CD4-positive, alpha-beta T cell (primary cell): ENCODE measurements at places on chromosomes 5 and 9.

GRCh38 chr5:39055768-39056398 is 18.3 kb downstream of the RICTOR start:
- no peak for DNase-seq

DNA sequence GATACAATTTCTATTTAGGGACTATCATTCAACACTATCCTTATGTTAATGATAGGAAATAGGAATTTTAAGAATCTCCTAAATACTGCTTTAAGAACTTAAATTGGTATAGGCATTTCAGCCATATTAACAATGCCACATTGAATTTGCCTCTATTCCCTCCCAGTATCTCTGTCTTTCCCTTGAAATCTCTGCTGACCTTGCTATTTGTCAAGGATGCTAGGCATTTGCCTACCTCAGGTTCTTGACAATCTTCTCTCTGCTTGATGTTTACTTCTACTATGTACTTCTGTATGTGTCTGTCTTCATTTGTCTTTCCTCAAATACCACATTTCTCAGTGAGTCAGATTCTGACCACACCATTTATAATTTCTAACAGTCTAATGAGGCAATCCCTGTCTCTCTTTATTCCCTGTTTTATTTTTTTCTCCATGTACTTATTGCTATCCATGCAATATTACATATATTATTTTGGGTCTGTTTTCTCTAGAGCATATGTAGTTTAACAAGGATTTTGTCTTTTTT is 1461.4 kb upstream of the CDH9 start:
- DNase-seq: no peak

GRCh38 chr5:3023656-3024055 is 272.2 kb upstream of the IRX2 start:
- DNase-seq: no peak

- DNase-seq: no peak
These were observed 69.8 kb upstream of the RAI14 start for GRCh38 chr5:34586117-34586885.

DNA sequence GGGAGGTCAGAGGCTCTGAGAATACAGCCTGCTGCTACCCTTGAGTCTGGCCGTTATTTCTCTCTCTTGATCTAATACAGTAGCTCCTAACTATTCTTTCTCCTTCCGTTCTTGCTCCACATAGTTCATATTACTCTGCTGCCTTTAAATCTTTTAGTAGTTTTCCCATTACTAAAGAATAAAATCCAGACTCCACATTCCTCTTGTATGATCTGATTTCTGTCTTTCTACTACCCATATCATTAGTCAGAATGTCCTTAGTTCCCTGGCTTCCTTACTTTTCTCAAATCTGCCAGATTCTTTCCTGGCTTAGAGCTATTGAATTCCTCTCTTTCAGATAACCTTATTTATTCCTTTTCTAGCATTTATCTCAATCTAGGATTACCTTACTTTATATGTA is 40.0 kb downstream of the MARCHF6 start:
- DNase-seq: no peak

DNA sequence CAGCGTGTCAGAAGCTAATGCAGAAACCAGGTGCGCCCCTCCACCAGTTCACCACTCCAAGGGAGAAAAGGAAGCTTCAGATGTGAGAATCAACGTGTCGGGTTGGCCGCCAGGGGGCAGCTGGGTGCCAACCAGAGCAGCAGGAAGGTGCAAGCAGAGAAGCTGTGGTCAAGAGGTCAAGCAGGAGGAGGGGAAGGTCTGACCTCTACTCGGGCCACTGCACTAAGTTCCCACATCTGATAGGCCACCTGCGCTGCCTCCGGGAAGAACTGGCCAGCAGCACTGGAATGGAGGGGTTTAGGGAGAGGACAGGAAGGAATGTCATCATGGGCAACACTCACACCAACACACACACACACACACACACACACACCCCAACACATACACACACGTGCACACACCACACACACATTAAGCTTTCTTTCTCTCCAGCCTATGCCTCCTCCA is 31.4 kb downstream of the ANXA6 start:
- DNase-seq: peak; percentile 66

DNA sequence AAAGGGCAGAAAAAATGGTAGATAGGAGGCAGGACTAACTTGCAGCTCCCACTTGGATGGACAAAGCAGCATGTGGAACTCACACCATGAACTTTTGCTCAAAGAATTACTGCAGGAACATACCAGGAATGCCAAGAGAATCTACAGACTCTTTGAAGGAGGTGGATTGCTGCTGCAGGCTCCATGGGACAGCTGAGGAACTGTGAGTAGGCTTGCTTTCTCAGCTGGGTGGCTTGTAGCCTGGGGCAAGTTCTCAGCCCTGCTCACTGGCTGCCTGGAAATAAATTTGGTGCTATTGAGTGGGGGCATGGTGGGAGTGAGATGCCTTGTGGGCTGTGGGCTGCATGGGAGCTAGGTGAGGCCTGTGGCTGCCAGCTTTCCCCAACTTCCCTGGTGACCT is 574.5 kb downstream of the PRELID2 start:
- no peak for DNase-seq

GRCh38 chr5:14431534-14431933 is 150.1 kb upstream of the OTULINL start:
- DNase-seq: no peak

- no peak for DNase-seq
These were observed 29.6 kb upstream of the LCP2 start for GRCh38 chr5:170327168-170327567.

- DNase-seq: no peak
These were observed 43.8 kb upstream of the FCN1 start for GRCh38 chr9:134961331-134962064.

GRCh38 chr5:68140763-68141162 is 74.8 kb upstream of the PIK3R1 start:
- DNase-seq: no peak

- no peak for DNase-seq
These were observed 14.8 kb upstream of the PLEKHG4B start for GRCh38 chr5:77170-77501.

DNA sequence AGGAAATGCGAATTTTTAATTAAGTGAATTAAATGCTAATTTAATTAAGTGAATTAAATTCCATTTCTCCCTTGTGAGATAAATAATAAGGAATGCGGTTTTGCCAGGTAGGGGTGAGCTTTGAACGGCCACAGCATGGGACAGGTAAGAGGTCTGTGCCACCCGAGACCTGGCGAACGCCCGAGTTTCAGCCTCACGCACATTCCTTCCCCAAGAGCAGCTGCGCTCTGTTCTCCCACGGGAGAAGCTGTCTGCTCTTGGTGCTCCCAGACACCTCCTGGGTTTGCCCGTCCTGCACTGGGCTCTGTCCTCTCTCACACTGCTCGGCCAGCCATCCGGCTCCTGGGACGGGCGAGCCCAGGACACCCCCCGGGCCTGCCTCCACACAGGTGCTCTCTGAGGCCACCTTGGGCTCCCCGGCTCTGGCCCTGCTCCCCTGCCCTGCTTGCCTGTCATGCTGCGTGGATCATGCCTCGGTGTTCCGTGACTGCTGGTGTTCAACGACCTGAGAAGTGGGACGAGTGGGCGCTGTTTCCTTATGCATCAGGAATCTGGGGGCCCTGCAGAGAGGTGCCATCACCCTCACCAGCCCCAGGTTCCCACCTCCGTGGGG is 13.7 kb upstream of the CAMSAP1 start:
- no peak for DNase-seq

DNA sequence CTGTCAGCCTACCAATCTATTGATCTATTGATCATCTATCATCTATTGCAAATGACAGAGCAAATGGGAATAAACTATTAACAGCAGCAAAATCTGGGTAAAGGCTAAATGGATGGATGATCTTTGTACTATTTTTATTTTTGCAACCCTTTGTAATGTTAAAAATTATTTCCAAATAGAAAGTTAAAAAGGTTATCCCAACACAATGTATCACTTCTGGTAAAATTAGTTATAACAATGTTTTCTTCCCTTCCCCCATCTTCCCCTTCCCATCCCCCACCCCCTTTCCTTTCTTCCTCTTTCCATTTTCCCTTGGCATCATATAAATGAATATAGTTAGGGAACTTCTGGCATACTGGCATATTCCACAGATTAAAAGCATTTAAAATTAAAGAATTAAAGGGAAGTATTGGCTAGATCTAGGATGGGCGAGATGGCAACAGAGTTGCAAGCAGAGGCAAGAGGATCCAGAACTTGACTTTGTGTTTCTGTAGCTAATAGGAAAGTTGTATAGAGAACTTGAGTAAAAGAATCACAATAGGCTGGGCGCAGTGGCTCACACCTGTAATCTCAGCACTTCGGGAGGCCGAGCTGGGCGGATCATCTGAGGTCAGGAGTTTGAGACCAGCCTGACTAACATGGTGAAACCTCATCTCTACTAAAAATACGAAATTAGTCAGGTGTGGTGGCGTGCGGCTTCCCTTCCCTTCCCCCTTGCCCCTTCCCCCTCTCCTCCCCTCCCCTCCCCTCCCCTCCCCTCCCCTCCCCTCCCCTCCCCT is 66.6 kb upstream of the TAF11L2 start:
- no peak for DNase-seq

DNA sequence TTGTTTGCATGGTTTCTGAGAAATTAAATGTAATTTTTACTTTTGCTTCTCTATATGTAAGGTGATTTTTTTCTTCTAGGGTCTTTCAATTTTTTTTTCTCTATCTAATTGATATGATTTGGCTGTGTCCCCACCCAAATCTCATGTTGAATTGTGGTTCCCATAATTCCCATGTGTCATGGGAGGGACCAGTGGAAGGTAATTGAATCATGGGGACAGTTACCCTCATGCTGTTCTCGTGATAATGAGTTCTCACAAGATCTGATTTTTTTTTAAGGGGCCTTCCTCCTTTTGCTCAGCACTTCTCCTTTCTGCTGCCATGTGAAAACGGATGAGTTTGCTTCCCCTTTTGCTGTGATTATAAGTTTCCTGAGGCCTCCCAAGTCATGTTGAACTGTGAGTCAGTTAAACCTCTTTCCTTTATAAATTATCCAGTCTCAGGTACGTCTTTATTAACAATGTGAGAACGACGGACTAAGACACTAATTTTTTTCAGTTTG is 150.8 kb downstream of the MTRR start:
- no peak for DNase-seq

DNA sequence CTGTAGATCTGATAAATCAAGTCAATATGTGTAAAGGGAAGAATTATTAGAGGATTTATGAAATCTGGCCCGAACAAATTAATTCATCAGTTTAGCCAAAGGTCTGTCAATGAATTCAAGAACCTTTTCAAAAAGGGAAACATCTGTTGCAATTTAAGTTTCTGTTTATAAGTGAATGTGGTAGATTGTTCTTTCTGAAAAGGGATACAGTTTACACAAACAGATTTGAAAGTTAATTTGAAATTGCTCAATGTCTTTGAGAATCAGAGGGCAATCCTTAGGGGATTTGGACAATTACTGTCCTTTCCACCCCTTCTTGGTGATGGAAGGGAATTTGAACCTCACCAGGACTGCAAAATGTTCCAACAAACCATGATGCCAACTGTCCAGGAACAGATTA is 29.7 kb upstream of the ERCC6L2 start:
- DNase-seq: no peak

- DNase-seq: no peak
These were observed 113.6 kb upstream of the TSLP start for GRCh38 chr5:110957934-110958333.

DNA sequence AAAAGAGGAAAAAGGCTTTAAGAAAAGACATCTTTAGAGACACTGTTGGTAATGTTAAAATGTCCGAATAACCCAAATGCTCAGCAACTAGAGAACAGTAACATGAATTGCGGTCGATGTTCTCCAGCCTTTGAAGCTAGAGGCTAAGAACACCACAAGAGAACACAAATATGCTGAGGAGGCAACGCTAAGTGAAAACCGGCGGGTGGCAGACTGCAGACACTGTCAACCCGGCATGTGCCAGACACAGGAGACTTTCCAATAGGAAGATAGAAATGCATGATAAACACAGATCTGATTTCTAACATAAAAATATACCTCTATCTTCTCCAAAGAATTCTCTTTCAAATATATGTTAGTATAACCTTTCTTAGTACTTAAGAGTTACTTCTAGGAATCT is 18.4 kb upstream of the DDX41 start:
- no peak for DNase-seq

DNA sequence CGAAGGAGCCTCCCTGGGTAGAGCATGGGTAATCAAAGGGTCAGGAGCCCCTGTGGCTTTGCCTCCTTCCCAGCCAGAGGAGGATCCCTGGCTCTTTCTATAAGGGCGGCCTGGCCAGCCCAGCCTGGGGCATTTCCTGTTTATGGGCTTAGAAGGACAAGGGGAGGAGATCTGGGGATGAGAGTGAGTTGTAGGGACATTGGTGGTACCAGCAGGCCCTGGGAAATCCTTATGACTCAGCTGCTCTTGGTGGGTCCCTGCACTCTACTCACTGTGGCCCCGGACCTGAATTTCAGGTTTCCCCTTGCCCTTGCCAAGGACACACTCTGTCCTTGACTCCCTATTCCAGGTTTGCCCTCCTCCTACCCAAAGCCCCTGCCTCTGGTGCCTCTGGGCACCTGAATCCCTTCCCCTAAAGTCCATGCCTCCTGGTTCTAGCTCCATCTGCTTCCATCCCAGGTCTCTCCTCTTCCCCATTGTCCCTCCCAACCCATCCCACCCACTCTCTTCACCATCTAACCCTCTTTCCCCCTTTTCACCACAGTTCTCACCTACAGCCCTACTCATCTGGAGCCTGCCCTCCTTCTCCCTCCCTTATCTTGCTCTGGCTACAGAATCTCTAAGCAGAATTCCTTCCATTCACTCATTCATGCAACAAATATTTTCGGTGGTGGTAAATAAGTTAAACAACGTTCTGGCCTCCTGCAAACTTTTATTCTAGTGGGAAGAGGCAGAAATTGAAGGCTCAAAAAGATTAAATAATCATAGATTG is 34.9 kb downstream of the PCDH1 start:
- no peak for DNase-seq

DNA sequence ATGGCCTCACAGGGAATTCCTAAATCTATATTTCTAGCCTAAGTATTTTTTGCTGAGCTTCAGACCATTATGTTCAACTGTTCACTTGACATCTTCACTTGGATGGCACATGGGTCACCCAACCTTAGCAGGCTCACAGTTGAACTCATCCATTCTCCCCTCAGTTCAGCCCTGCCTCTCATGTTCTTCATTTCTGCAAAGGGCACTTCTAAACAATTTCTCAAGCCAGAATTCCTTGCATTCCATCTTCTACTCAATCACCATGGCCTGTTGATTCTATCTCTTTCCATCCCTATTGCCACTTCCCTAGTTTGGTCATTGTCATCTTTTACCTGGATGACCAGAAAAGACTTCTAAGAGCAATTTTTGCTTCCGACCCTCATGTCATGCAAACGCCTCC is 7.3 kb upstream of the RGS3 start:
- DNase-seq: no peak

- no peak for DNase-seq
These were observed 711.4 kb downstream of the EFNA5 start for GRCh38 chr5:106959387-106959786.

DNA sequence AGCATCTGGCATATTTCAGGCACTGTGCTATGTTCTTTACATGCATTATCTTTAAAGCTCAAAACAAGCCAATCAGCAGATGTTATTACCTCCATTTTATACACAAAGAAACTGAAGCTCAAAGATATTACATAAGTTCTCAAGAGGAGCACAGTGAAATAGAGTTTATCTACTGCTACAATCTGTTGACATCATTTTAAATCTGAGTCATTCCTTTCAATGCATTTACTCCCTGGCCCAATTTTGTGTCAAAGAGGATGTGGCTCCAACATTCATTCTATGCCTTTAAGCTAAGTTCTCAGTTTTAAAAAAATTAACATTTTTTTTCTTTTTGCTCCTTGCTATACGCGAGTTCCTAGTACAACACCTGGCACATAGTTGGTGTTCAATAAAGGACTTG is 486.3 kb upstream of the ZNF462 start:
- no peak for DNase-seq

- no peak for DNase-seq
These were observed 145.9 kb downstream of the YIPF5 start for GRCh38 chr5:144024545-144024944.

GRCh38 chr5:101720033-101720432 is 576.1 kb downstream of the SLCO4C1 start:
- DNase-seq: no peak
